ENCODE measurements at places on chromosomes 16 and 17.
A peak's percentile ranks its signal among the peaks of the same experiment; 100 is the strongest.

- DNase-seq = no peak
Observed at GRCh38 chr17:28702026-28702751, 9.5 kb downstream of the PROCA1 start.

GRCh38 chr16:29708917-29709600, 30.1 kb downstream of the QPRT start:
- DNase-seq = no peak

DNA sequence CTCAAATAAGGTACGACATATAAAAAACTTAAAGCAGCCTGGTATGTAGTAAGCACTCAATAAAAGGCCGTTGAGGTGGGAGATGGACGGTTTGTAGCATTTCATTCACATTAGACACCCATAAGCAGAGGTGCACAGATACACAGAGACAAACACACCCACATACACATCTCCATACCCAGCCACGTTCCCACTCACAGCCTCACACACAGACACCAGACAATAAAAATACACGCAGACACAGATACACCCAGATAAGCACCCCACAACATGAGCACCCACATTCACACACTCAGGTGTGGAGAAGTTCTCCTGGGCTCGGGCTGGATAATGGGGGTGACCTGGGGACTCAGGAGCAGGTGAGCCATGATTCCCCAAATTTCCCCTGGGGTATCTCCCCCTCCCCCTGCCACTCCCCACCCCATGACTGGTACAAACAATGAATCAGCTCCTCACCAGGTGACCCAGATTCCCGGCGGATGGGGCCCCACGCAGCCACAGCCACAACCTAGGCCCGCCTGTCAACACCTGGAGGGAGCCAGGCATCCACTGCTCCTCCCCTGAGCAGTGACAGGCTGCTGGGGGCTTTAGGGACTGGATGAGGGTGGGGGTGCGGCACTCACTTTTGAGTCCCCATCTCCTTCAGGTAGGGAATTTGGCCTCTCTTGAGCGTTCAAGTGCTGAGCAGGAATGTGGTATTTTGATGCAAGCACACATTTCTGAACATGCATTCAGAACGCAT, 2.7 kb downstream of the DLX3 start:
- no peak for DNase-seq

DNA sequence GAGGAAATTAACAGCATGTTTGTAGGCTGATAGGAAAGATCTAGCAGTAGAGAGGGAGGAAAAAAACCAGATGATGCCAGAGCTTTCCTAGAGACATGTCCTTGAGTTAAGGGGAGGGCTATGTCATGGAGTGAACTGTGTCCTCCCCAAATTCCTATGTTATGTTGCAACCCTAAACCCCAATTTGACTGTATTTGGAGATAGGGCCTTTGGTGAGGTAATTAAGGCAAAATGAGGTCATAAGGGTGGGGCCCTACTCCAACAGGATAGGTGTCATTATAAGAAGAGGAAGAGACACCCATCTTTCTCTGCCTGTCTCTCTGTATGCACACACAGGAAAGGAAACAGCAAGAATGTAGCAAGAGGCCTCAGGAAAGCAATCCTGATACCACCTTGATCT, 195.3 kb upstream of the AXIN2 start:
- no peak for DNase-seq

- DNase-seq = no peak
Observed at GRCh38 chr17:79645777-79646088, 34.9 kb upstream of the RBFOX3 start.

DNA sequence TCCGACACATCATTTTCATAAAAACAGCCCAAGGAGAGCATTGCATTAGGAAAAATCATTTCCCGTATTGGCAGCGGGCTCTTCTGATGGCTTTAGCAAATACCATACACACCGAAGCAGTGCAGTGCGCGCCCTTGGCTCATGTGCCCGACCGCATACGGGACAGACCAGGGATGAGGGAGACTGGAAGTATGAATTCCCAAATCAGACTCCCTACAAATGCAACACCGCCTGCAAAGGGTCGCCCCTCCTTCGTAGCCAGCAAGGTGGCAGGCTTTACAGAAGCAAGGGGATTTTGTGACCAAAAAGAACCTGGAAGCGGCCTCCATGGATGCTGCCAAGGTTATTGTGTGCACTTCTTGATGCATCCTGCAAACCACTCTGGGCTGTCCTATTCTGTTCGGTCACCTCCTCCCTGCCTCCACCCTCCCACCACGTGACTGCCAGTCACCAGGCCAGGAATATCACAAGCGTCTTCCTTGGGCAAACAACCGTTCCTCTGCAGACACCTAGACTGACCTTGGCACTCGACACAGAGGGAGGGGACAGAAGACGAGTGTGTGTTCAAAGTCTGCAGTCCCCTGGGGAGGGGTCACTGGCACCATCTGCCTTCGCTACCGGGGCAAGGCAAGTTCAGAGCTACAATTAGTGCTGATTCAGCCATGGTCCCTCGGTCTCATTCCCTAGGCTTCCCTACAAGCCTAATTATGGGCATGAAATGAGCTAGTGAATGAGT, 460.4 kb downstream of the SLC39A11 start:
- DNase-seq = no peak

GRCh38 chr16:55943267-55943666, 68.1 kb upstream of the CES5A start:
- no peak for DNase-seq

- DNase-seq = no peak
Observed at GRCh38 chr17:58005031-58005727, 1.9 kb downstream of the SRSF1 start.

DNA sequence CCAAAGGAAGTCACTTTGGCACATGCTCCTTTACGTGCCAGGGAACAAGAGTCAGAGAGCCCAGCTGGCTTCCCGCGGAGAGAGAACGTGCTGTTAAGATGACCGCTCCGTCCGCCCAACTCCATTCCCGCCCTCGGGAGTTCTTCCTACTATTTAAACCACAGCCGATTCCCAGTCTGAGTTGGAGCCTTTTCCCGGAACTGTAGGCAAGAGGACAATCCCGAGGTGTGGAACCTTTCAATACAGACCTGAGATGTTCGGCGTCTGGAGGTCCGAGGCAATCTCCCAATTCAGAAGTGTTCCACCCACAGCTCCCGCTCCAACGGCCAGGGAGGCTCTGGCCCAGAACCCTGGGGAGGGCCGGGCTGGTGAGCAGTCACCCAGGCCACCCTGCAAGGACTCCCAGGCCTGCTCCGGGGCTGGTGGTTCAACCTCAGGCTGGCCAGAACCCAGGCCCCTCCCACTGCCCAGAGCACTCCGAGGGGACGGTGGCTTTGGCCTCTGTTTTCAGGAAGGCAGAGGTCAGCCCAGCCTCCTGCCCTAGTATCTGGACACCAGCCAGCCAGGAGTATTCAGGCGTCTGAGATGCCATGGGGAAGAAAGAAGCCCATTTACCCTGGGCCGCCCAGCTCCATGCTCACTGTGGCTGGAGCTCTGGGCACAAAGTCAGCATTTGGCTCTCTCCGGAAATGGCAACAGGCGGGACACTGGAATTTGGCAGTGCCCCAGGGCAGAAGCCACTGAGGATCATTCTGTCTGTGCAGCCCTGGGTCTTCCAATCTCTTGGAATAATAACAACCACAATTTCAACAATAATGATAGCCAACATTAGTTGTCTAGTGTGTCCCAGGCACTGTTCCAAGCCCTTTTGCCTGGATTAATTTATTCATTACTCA, 21.4 kb downstream of the EMP2 start:
- DNase-seq = no peak

DNA sequence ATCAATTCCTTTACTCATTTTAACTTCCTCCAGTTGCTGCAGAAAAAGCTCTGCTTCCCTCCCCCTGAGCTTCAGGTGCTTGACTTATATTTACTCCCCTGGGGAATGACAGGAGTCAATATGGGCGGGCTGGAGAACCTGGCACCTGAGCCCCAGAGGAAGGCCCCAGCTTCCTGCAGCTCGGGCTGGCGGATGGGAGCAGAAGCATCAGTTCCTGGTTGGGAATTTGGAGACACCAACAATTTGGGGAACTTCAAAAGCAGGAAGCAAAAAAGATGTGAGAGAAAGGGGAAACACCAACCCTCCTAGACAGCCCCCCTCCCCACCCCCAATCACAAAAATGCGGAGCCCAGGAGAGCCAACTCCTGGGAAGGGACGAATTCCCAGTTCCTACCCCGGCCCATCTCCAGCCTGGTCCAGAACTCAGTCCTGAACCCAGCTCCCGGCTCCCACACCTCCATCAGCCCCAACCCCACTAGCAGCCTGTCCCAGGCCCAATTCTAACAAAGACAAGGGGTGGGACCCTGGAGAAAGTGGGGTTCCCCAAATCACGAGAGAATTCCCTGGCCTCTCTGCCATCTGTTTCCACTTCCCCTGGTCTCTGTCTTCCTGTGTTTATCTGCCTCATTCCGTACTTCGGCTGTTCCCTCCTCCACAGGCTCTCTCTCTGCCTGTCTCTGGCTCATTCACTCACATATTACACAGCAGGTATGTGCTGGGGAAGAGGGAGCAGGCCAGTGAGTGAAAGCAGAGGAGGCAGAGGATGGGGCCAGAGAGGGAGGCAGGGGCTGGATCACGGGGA, 16.2 kb upstream of the ASGR2 start:
- DNase-seq = peak; percentile 6

- DNase-seq = no peak
Observed at GRCh38 chr17:68377771-68378267, 79.5 kb downstream of the WIPI1 start.

DNA sequence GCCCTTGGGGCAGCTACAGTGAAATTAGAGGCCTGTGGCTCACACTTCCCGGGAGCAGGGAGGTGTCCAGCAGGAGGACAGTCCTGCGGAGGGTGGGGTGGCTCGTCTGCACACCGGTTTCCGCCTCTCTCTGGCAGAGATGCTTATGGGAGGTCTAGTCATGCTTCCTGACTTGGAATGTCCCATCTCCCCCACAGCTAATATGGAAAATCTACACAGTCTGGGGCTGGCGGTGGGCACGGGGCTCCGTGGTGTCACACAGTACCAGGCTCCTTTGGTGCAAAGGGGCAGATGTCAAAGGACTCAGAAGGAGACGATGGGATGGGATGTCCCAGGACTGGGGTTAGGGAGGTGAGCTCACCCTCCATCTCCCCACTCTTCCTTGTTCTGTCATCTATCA, 44.1 kb upstream of the DOC2B start:
- DNase-seq = no peak

- DNase-seq = no peak
Observed at GRCh38 chr17:18280766-18281371, 20.4 kb downstream of the MIEF2 start.

- no peak for DNase-seq
Observed at GRCh38 chr17:67115401-67115800, 71.0 kb downstream of the CACNG1 start.

- no peak for DNase-seq
Observed at GRCh38 chr17:75218131-75218530, 12.7 kb downstream of the NUP85 start.

DNA sequence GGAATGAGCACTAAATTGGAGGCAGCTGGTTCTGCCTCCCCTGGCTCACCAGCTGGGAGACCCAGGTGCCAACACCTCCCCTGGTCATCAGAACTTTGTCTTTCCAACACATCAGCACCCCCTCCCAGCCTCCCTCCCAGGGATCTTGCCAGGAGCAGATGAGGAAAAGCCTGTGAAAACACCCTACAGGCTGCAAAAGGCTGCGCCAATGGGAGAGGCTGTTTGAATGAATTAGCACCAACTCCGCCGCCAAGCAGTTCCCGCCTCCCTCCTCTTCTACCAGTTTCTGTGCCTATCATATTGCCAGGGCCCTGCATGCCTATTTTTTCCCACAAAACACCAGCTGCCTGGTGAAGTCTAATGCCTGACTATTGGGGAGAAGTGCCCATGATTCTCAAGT, 137.0 kb downstream of the AIPL1 start:
- DNase-seq = no peak

GRCh38 chr16:71282943-71283342, 6.3 kb downstream of the CMTR2 start:
- DNase-seq = no peak

- DNase-seq = no peak
Observed at GRCh38 chr16:15708997-15709396, 59.0 kb downstream of the NDE1 start.

DNA sequence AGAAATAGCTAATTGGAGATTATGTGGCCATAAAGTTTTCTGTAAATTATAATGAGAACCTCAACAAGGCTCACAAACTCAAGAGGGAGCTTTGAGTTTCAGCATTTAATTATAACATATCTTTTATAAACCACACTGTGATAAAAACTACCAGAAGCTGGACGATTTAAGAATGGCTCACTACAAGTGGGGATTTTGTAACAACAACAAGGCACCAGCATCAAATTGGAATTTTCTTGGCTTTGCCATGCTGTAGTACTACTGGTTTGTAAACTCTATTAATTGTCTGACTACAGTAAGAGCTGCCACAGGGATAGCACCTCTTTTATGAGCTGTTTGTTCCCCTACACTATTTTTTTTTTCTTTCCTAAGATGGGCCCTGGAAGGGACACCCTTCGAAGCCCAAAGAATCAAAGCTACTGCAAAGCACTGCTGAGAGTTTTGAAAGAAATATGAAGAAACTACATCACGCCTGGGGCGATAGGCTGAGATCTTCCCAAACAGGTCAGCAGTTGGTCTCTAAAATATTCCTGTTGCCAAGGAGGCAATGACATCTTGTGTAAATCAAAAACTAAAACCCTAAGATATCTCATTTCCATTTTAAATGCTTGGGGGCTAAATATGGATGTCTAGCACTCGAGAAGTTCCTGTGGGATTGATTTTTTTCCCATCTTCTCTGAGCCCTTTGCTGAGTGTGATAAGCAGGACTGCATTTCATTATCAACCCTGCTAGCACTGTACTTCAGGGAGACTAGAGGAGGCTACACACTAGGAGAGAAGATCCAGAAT, 40.9 kb downstream of the SKAP1 start:
- DNase-seq = no peak

DNA sequence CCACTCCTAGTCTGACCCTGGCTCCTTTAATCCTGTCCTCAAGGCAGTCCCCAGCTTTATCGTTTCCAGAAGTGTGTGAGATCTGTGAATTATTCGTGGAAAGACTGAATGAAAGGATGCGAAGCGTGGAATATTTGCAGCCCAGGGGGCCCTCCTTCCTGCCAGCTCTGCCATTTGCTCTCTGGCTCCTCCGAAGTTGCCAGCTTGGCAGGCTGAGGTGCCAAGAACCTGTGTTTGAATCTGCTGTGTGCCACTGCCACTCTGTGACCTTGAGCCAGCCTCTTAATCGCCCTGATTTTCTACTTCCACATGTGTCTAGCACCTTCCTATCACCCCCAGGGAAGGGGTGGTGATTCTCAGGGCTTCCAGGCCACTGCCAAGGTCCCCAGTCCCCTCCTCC, 10.8 kb downstream of the TBKBP1 start:
- no peak for DNase-seq

GRCh38 chr16:10666291-10666690, 28.4 kb downstream of the TEKT5 start:
- DNase-seq = no peak

- no peak for DNase-seq
Observed at GRCh38 chr17:2053380-2054261, 1.3 kb upstream of the HIC1 start.
